Stimulated activated CD8-positive, alpha-beta memory T cell treated with anti-CD3 and anti-CD28 coated beads, Interleukin-4, amount 100 ng/mL, for 48 hours (primary cell): ENCODE measurements at places on chromosomes 16 and 17.

- DNase-seq, result no peak
Measured at GRCh38 chr16:50991436-50991835, 159.6 kb downstream of the SALL1 start.

GRCh38 chr16:22252317-22252716, 44.9 kb upstream of the POLR3E start:
- DNase-seq, result no peak

DNA sequence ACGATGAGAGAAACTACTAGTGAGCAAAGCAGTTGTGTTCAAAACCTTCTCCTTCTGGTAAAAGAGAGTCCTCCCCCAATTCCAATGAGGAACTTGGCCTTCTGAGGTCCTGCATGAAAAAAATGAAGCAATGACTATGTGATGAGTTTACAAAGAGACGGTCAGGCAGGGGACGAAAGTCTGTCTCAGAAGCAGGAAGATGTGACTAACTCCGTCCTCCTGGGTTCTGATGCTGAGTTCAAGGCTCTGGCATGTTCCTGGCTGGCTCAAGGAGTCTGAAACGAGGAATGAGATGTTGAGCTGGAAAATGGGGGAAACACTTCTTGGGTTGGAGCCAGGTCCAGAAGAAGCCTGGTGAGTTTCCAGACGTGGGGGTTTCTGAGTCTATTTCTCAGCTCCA, 129.6 kb downstream of the CPPED1 start:
- DNase-seq, result no peak

DNA sequence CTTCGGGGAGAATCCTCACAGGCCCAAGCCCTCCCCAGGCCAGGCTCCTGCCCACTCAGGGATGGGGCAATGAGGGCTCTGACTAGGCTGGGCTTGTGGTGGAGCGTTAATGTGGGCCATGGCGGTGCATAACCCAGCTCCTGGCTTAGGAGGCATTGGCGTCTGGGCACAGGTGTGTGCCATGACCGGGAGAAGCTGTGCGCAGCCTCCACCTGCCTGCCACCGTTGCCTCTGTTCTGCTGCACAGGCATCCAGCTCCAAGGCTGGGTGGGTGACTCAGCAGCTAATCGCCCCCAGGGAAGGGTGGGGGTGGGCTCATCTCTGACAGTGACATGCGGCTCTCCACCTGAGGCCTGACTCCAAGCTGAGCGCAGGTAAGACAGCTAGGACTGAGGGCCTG, 3.5 kb upstream of the ARHGAP27 start:
- no peak for DNase-seq

GRCh38 chr17:80821546-80821945, 170.1 kb upstream of the CHMP6 start:
- no peak for DNase-seq

DNA sequence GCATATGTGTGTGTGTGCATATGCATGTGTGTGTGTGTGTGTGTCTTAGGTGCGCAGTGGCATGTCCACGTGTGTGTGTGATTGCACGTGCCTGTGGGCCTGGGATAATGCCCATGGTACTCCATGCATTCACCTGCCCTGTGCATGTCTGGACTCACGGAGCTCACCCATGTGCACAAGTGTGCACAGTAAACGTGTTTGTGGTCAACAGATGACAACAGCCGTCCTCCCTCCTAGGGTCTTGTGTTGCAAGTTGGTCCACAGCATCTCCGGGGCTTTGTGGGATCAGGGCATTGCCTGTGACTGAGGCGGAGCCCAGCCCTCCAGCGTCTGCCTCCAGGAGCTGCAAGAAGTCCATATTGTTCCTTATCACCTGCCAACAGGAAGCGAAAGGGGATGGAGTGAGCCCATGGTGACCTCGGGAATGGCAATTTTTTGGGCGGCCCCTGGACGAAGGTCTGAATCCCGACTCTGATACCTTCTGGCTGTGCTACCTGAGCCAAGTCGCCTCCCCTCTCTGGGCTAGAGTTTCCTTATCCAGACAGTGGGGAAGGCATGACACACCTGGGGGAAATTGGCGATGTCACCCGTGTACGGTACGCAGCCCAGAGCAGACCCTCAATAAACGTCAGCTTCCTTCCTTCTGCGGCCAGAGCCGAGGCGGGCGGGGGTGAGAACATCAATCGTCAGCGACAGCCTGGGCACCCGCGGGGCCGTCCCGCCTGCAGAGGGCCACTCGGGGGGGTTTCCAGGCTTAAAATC, 47.6 kb downstream of the IL21R start:
- DNase-seq, result peak; percentile 87

DNA sequence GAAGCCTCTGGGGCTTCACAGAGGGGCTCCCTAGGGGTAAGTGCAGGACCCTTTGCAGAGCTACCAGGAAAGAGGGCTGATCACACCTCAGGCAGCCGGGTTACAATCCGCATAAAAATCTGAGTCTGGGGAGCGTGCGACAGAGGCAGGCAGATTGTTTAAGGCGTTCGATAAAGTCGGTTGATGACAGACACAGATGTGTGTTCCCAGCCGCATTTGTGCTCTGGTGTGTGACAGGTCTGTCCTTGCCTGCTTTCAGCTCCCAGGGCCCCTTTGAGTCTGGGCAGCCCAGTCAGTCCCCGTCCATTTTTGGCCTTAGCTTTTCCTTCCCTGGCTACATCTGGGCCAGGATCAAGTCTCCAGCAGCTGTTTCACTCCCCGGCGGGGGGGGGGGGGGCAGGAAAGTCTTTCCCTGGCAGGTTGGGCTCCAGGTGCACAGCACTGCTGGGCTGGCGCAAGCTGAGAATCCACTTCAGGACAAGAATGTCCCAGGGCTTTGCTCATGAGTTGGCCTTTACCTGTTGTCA, 1.3 kb upstream of the ZACN start:
- DNase-seq, result no peak

DNA sequence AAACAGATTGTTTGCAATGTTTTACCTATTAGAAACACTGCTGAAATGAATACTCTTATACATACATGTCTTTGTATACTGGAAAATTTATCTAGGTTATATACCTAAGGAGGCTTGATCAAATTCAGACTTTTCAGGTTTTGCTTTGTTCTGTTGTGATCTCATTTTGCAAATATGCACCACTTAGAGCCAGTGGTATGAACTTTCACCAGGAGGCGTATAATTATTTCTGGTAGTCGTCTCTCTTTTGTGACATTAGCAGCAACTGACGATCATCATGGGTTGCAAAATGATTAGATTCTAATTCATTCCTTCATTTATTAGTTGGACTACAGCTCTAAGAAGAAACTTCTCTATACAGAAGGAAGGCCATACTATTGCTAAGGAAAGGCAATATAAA, 26.9 kb downstream of the AP1G1 start:
- DNase-seq, result no peak

DNA sequence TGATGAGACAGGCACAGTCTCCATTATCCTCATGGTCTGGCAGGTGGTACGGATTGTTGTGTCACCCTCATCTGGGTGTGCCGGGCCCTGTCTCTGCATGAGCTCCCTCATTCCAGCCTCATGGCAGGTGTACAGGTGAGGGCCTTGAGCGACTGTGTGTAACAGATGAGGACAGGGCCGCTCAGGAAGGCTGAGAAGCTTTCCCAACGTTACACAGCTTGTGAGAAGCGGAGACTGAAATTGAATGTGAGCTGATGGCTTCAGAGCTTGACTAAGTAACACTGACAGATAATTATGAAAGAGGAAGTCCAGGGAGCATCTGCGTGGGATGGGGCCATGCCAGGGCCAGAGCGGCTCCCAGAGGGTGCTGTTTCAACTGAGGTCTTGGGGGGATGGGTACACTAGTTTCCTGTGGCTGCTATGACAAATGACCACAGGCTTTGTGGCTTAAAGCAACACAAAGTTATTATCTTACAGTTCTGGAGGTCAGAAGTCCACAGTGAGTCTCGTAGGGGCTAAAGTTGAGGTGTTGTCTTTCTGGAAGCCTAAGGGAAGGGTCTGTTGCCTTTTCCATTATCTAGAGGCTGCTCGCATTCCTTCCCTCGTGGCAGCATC, 36.7 kb downstream of the CMIP start:
- DNase-seq, result no peak

DNA sequence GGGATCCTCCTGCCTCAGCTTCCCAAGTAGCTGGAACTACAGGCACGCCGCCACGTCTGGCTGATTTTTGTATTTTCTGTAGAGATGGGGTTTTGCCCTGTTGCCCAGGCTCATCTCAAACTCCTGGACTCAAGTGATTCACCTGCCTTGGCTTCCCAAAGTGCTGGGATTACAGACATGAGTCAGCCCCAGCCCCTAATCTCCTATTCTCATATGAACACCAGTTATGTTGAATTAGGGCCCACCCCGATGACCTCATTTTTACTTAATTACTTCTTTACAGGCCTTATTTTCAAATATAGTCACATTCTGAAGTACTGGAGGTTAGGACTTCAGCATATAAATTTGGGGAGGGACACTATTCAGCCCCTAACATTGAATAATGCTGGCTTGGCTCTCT, 49.2 kb downstream of the ZNRF1 start:
- no peak for DNase-seq

DNA sequence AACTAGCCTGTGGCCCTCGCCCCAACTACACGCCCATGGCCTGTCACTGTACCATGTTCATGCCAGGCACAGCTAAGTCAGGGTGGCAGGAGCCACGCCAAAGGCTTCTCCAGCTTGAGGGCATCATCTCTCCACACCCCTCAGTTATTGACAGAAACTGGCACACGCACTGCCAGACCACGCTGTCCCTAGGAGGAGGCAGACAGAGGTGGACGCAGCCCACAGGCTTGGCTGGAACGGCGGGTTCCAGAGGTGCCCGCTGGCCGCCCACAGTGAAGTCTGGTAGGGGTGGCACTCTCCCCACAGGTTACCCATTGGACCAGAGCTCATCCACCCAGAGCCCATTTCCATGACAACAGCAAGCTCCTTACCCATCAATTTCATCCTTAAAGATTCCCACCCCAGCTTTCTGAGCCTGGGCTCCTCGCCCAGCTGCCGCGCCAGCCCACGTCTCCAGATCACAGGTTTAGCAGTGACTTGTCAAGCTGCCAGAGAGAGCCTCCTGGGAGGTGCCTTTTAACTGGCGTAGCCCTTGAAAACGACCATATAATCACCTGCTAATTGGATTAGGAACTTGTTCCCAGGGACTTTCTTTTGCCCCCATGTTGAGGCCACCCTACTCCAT, 27.9 kb downstream of the RPRML start:
- DNase-seq, result no peak

- no peak for DNase-seq
Measured at GRCh38 chr17:14547556-14547955, 246.7 kb downstream of the HS3ST3B1 start.

GRCh38 chr17:58320570-58321323, 7.8 kb downstream of the TSPOAP1 start:
- DNase-seq, result no peak

DNA sequence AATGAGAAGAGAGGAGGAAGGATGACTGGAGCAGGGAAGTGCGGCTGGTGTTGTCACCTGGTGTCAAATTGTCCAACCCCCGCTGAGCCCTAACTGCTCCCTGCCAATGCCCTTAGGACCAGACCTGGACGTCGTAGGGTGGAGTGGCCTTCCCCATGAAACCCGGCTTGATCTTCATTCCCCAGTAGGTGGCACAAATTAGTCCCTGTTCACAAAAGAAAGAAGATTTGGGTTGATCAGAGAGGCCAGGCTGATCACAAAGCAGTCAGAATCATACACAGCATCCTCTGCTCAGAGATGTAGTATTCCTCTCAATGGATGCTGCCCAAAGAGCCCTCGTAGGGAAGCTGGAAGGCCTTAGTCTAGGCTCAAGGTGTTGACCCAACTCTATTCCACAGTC, 60.2 kb downstream of the ACSM1 start:
- no peak for DNase-seq

DNA sequence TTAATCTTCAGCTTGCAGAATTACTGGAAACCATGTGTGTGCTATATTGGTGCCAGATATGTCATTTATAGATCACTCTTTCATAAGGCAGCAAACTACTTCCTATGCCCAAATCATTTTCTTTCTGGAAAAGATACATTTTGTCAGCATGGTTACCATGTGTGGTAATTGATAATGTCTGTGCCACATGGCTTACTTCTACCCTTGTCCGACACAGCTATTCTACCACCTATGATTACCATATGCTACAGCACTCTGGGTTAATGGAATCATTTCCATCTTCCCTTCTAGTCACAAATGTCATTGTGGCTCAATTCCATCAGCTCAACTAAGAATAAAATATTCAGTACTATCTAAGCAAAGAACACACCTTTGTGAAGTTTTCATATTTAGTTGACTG, 8.0 kb upstream of the PPM1E start:
- no peak for DNase-seq

- DNase-seq, result peak; percentile 69
Measured at GRCh38 chr16:24668481-24669061, 60.9 kb upstream of the TNRC6A start.

DNA sequence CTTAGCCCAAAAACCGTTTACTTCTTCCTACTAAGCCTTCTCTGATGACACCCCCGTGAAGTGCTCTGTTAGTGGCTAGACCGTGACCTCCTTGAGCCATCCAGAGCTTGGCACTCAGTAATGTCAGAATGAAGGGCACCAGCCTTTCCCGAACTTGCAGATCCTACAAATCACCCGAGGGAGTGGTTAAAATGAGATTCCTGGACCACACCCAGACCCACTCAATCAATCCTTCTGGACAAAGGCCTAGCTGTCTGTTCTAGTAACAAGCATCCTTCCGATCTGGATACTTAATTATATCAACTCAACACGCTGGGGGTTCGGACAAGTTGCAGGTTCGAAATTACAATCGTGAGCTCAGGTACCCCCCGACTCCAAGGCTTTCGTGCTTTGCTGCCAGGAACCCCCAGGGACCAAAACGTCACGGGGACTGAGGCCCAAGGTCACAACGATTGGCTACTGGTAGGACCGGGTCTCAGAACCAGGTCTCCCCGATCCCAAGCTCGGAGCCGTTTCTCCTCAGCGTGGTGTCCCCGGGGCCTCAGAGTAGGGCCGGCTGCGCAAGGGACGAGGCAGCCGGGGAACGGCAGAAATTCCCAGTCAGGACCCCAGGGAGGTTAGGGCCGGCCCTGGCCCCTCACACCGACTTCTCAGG, 527 bp downstream of the CIAPIN1 start:
- peak; percentile 47 for DNase-seq

DNA sequence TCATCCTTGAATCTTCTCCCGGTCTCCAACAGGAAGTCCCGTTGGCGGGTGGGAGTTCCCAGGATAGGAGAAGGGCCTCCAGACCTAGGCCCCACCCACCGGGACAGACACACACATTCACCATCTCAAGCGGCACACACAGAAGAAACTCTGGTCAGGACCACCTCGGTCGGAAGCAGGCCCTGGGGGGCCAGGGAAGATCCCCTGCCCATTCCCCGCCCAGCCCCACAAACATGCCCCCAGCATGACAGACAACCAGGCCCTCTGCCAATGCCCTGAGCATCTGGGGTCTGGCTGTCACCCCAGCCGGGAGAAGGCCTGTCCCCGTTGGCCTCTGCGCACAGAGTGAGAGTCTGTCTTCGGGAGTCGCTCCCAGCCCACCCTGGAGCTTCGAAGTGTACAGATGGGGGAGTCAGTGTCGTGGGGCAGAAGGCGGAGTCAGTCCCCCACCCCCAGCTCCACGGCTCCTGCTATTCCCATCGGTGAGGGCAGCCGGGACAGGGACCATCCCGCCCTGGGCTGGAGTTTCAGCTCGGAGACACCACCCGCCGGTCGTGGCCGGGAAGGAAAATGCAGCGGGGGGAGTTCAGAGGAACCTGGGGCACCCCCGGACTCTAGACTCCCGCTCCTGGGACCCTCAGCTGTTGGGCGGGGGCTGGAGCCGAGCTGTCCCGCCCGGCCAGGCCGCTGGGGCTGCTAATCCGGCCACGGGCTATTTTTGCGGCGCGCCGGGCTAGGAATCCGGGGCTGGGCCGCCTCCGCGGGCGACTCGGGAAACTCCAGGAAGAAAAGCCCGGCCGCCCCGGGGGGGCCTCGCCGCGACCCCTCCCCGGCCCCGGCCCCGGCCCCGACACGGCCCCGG, 660 bp downstream of the RHBDF1 start:
- DNase-seq, result no peak

GRCh38 chr17:38416840-38417209, 11.4 kb upstream of the ARHGAP23 start:
- DNase-seq, result no peak
